ENCODE measurements at places on chromosomes 13 and 19.
A peak's percentile ranks its signal among the peaks of the same experiment; 100 is the strongest.

- DNase-seq = no peak
Observed at GRCh38 chr13:103497404-103497803, 431.2 kb upstream of the SLC10A2 start.

DNA sequence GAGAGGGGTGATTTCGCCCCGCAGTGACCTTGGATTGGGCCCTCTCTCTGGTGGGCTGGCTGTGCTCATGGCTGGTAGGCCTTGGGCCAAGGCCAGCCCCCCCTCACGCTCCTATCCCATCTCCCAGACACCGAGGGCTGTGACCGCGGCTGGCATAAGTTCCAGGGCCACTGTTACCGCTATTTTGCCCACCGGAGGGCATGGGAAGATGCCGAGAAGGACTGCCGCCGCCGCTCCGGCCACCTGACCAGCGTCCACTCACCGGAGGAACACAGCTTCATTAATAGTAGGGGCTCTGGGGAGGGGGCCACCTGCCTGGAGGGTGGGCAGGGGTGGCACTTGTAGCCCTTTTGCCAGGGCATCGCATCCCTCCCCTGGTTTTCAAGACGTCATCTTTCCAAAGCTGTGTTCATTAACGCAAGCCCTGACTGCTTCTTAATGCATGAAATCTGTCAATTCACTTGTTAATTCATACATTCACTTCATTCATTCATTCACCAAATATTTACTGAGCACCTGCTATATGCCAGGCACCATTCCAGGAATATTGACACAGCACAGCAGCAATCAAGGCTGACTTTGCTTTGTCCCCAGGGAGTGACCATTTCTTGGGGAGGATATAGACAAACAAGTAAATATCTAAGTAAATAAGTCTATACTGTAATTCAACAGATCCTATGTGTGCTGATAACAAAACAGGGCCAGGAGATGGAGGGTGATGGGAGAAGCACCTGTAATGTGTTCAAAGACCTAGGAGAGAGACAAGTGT, 26.6 kb downstream of the NCAN start:
- DNase-seq = no peak

DNA sequence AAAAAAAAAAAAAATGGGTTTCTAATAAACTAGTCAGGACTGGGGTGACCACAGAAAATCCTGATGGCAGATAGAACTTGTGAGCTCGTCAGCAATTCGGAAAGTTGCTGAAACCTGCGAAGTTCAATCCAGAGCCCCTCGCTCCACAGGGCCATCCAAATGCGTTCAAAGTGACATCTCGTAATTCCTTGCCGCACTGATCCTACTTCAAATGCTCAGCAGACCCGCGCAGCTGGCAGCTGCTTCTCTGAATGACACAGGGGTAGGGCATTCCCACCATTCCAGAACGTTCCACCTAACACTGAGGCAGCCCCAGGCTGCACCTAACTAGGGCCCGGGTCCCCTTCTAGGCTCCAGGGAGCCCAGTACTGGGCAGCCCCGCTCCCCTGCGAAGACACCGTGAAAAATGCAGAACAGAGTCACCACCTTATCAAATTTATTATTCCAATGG, 4.8 kb upstream of the DAPK3 start:
- DNase-seq = no peak

GRCh38 chr13:60433505-60433904, 36.5 kb downstream of the TDRD3 start:
- DNase-seq = no peak

- no peak for DNase-seq
Observed at GRCh38 chr19:12952488-12953137, 4.4 kb downstream of the GADD45GIP1 start.

DNA sequence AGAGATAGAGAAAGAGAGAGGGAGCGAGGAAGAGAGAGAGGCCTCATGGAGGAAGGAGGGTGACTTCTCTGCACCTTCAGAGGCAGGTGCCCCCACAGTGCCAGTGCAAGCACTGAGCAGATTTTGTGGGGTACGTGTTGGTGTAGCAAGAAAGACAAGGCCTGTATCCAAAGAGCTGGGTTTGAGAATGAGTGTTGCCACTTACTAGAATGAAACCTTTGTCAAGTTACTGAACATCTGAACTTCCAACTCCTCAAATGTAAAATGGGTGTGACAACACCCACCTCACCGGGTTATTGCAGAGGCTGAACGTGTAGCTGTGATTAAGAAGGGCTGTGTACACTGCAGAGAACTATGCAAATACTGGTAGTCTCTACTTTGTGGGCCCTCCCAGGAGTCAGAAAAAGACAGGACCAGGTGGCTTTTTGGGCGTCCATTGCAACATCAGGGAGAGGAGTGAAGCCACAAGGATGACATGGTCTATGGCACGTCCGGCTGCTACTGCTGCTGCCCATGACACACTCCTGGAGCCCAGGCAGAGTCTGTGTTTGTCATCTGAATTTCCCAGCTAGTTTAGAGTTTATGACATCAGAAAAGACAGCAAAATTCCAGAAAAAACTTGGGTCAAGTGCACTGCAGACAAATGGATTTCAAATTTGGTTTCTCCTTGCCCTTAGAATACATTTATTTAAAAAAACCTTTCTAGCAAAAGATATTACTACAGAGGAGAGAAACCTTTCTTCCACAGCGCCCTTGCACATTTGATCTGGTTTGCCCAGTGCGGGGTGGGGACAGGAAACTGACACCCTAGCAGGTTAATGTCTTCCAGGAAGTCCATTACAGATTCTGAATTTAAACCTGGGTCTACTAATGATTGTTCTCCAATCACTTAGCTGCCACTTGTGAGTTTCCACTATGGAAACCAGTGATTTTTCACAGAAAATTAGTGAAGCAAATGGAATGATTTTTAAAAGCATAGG, 54.0 kb upstream of the ATP12A start:
- no peak for DNase-seq

GRCh38 chr19:4687396-4687795, 17.3 kb upstream of the MYDGF start:
- DNase-seq = peak; percentile 56

- DNase-seq = no peak
Observed at GRCh38 chr13:39051157-39051556, 12.9 kb downstream of the NHLRC3 start.

DNA sequence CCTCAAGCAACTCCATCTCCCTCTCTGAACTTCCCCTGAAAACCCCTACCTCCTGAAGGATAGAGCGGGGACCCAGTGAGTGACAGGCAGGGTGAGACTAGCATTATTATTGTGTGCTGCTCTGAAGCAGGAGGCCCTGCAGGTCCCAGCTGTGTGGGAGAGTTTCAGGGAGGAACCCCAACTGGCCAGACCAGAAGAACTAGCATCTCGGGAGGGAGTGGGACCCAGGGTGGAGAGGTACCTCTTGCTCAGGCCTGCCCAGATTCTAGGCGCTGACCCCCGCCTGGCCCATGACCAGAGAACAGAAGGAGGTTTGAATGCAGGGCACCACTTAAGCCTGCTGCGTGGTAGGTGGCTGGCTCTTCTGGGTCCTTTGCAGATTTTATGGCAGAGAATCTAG, 5.7 kb upstream of the LYPD3 start:
- no peak for DNase-seq

DNA sequence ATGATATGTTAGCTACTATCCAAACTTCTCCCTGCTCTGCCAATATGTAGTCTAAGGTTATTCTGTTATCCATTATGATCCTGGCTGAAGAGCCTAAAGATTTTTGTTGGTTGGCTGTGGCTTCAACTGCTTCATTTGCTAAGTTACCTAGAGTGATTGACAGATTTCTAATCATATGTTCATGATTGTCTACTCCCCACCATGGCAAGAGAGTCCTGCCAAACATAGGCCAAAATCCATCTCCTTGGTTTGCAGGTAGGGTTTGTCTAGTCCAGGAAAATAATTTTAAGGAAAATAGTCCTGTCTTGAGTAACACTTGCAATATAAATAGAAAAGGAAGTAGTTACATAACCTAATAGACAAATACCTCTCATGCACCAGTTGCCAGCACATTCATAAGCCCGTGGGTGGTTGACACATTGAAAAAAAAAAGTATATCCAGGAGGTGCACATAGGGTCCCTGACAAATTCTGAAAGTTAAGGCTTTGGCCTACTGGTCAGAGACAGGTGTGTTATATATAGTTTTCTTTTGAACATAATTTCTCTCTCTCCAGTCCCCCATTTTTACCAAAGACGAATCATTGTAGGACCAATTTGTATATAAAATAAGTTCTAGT, 5.4 kb upstream of the CBY2 start:
- DNase-seq = no peak

Measured in NCI-H2029 (cell line).